Dermis lymphatic vessel endothelial cell (primary cell): ENCODE measurements at places on chromosomes 7 and 10. TPM values are rescaled to one million over a fixed set of nuclear protein-coding genes. Genes with fewer than 3 reads are reported as not detected.

The HGF gene
- 0.33 and 0.43 TPM in 2 replicates for total RNA-seq

The CCNJ gene
- total RNA-seq: 28.9 and 32.4 TPM in 2 replicates

The USP6NL gene
- 13.2 and 14.3 TPM in 2 replicates for total RNA-seq

The RET gene
- 0.17 and 0.22 TPM in 2 replicates for total RNA-seq

The PIK3CG gene
- 2.0 and 6.8 TPM in 2 replicates for total RNA-seq

The NODAL gene
- not detected in 2 replicates for total RNA-seq
